Stimulated activated CD4-positive, alpha-beta T cell treated with anti-CD3 and anti-CD28 coated beads, Interleukin-4, amount 100 ng/mL, for 48 hours (primary cell): ENCODE measurements at places on chromosomes 1 and 21.
A peak's percentile ranks its signal among the peaks of the same experiment; 100 is the strongest.

GRCh38 chr1:236868625-236869467, 73.8 kb downstream of the MTR start:
- DNase-seq, result peak; percentile 8

DNA sequence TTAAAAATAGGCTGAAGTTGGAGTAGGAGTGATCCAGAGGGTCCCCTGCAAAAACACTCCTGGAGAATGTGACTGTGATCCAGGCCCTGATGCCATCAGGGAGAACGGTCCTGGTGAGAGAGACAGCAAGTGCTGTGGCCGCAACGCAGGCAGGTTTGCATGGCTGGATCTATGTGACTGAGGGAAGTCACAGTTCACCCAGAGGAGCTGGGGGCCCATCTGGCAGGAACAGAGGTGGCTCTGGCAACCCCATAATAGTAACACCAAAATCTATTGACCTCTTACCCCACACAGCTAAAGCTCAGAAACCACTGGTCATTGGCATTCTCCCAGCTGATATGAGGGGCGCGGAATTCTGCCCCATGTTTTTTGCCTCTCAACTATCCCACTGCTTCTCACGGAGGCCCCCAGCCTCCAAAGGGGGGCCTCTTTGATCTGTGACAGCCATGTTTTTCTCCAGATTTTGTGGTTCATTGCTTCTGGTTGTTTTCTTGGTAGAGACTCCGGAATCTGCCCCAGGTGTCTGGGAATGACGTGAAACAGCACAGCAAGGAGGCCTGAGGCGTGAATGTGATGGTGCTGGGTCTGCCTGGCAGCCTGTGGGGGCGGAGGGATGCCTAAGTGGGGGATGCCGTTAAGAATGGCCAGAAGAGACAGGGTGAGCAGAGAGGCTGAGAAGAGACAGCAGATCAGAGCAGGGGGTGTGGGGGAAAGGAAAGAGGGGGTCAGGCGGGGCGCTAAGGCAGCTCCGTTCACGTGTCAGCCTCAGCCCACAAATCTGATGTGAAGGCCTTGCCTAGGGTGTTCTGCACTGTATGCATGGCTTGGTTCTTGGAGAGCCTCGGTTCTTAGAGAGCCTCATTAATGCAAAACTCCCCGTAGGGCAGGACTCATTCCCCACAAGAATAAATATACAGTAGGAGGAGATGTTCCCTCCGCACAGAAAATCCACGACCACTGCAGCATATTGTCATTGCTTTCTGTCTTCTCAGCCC, 23.5 kb downstream of the CASP9 start:
- DNase-seq, result no peak

DNA sequence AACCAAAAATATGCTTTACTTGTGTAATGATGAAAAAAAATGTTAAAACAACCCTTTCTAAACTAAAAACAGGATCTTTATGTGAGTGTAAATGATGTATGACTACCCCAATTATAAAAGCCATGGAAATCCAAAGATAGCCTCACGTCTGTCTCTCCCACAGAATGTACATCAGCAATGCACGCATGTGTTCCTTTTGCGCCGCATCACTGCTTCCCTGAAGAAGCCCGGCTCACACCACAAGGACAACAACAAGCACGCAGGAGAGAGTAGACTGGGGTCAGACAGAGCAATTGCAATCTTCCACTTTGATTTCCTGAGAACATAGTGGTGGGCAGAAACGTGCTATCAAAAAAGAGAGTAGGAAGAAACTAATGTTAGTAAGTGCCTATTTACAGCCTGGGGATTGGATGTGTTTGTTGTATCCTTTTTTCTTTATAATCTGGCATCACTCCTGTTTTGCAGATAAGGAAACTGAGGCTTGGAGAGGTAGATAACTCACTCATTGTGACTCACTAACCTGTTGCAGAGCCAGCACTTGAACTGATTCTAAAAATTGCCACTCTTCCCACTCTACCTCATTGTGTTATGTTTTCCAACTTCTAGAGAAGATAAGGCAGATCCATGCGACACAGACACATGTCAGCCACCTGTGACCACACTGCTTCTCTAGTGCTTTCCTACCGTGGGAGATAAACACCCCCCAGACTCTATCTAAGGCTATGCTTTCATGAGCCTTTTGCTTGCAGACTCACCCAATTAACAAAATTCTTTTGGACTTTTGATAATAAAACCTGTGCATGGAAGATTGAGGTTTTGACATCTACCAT, 60.1 kb downstream of the MAP10 start:
- no peak for DNase-seq

GRCh38 chr1:216614011-216614934, 109.0 kb downstream of the ESRRG start:
- DNase-seq, result no peak

DNA sequence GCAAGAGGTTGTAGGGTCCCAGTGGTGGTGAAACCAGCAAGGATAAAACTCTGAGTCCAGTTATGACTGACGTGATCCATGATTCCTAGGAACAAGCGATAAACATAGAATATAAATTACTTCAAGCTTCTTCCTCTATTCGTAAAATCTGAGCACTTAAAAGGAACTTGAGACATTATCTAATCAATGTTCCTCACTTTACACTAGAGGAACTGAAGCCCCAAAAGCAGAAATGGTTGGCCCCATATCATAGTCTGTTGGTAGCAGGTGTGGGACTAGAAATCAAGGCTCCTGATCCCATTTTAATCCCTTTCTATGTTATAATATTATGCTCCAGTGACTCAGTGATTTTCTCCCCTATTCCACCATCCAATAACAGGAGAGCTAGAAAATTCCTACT, 21.9 kb upstream of the MNDA start:
- DNase-seq, result no peak

GRCh38 chr1:204416589-204417073, 5.0 kb upstream of the PPP1R15B start:
- no peak for DNase-seq

GRCh38 chr1:203328714-203329122, 22.2 kb downstream of the FMOD start:
- no peak for DNase-seq
